ENCODE measurements at places on chromosomes 3 and 15. TPM values are rescaled to one million over a fixed set of nuclear protein-coding genes. Genes with fewer than 3 reads are reported as not detected.

The IL1RAP gene
- 6.1 TPM for total RNA-seq

The FMN1 gene
- total RNA-seq, result 2.9 TPM

The ADIPOQ gene
- 4.0 TPM for total RNA-seq

The SAMD7 gene
- not detected for total RNA-seq

The MUC13 gene
- total RNA-seq, result not detected

The GRK7 gene
- not detected for total RNA-seq

The TRIM42 gene
- total RNA-seq, result not detected

DNA sequence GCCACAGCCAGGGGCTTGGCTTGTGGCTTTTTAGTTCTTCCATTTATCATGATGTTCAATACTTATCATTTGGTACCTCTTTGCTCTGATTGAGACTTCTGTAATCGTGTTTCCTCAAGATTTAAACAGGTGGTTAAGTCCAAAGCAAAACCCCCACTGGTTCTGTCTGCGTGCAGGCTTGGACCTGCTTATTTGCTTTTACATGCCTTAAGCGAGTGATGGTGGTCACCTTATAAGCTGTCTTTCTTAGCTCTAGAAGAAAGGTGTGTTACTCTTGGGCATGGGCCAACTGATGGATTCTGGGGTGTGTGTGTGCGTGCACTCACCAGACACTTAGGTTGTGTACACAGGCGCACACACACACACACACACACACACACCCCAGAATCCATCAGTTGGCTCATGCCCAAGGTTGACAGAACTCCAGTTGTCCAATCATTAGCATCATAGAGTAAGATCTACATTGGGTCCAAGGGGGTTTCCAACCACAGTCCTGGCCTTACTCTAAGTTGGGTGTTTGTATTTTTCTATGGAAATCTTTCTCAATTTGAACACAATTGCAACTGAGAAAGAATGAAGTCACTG, 1.2 kb downstream of the MYZAP start:
- DNase-seq, result no peak

DNA sequence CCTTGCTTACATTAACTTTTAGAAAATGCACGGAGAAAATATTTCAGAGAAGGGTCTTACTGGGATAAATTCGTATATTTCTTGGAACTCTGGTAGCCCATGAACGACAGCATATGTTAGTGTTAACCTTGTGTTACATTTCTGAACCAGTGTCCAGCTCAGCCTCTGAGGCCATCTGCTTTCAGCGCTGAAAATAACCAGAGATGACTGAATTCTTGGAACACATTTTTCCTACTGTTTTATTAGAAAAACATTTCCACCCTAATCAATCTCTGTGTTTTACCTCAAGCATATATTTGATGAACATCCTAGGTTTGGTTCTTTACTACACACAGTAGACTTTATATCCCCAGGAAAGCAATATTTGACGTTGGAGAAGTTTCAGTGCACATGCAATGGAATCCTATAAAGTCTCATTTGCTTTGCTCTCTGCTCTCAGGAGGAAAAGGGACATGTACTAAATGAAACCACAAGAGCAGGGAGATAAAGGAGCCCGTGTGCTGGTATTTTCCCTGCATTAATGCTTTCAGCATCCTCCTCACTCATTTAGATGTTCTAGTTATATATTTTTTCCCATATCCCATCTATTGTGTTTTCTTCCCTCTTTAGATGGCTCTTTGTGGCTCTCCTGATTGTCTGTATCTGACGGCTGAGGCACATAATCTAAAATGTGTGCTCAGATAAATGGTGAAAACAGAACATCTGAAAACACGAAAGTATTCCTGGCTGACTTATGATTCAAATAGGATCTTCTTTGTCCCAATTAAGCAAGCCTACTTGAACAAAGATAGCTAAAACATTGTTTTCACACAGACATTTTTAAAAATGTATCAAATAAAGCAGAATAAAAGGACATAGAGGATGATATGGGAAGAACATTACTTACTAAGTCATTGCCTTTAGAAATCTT, 151.7 kb upstream of the KCNMB2 start:
- no peak for DNase-seq

- no peak for DNase-seq
Observed at GRCh38 chr3:35562141-35562540, 77.2 kb upstream of the ARPP21 start.

DNA sequence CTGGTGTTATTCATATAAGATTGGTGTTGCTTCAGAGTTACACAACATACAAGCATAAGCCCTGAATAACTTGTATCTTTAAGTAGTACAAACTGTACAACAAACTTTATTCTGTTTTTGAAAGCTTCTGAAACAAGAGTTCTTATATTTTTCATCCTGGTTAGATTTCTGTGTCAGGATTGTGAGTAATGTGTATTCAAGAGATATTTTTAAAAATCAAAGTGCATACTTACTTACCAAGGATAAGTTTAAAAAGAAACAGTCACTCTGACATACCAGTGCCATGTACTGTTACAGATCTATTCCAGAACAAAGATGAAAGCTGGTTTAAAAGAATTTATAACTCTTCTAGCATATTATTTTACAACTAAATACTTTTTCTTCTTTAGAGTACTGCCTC, 755.1 kb downstream of the ZPLD1 start:
- DNase-seq, result no peak

DNA sequence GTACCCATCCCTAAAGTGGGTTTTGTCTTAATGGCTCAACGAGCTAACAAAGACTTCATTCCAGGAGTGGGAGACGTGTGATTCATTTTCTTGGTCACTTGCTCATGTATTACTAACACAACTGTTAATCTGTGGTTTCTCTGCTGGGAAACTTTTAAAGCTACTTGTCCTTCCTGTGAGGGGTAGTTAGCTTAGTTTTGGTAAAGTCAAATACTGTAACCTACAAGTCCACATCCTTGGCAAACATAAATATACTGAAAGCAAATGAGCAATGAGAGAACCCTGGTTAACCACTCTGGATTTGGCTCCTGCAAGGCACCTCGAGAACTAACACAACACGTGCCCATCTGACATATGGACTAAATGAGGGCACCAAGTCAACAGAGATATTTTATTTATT, 19.9 kb downstream of the NOX5 start:
- DNase-seq, result no peak

- no peak for DNase-seq
Observed at GRCh38 chr3:156460206-156460611, 94.7 kb downstream of the SSR3 start.

DNA sequence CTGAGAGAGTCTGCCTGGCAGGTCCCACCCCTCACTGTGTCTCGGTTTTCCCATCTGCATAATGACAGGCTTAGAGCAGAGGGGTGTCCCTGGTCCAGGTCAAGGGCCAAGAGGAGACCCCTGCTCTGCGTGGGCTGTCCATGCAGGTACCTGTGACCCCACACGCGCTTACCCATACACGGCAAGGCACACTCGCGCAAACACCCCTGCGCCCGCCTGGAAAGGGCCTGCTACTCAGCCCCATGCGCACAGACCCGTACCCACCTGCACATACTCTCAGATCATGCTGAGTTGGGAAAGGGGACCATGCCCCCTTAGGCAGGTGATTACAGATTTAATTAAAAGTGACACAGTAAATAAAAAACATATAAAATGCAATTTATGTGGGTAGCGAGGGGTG, 23.4 kb upstream of the TMEM115 start:
- DNase-seq, result no peak

DNA sequence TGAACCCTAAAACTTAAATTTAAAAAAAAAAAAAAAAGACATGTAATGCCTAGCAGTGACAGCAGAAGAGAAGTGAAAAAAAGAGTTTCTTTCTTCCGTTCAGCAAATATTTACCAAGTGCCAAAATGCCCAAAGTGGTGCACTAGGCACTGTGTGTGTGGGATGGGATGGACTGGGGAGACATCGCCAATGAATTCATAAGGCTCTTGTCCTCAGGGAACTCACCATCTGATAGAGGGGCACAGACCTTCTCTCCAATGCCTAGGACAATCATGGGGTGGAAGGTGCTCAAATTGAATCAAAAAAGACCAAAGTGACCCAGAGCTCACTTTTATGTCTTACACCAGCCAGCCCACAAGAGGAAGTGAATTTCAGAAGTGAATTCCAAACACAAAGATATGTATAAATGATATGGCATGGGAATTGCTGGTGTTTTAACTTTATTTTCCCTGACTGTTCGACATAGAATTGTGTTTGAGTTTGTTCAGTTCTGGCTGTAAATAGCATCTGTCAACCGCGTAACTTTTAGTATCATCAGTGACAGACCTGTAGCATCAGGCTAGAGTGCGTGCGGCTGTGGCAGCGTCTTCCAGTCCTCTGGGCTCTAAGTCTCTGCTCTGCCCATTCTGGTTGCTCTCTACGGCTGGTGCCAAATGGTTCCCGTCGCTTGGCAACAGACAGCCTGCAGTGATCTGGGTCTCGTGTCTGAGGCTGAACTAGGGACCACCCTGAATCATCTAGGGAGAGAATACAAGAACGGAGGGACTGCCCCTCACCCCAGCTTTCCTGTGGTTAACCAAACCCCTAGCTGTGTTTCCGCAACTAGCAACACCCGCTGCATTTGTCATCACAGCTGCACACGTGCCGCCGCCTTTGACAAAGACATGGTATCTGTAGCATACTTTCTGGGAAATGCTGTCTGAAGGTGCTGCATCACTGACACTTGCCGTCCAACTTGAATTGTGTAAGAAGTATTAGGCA, 154.0 kb upstream of the THBS1 start:
- peak; percentile 59 for DNase-seq

- no peak for DNase-seq
Observed at GRCh38 chr3:12977117-12977808, 96.0 kb downstream of the IQSEC1 start.

- no peak for DNase-seq
Observed at GRCh38 chr3:126065876-126066275, 18.0 kb downstream of the SLC41A3 start.

- no peak for DNase-seq
Observed at GRCh38 chr15:39458131-39458530, 122.7 kb upstream of the THBS1 start.

DNA sequence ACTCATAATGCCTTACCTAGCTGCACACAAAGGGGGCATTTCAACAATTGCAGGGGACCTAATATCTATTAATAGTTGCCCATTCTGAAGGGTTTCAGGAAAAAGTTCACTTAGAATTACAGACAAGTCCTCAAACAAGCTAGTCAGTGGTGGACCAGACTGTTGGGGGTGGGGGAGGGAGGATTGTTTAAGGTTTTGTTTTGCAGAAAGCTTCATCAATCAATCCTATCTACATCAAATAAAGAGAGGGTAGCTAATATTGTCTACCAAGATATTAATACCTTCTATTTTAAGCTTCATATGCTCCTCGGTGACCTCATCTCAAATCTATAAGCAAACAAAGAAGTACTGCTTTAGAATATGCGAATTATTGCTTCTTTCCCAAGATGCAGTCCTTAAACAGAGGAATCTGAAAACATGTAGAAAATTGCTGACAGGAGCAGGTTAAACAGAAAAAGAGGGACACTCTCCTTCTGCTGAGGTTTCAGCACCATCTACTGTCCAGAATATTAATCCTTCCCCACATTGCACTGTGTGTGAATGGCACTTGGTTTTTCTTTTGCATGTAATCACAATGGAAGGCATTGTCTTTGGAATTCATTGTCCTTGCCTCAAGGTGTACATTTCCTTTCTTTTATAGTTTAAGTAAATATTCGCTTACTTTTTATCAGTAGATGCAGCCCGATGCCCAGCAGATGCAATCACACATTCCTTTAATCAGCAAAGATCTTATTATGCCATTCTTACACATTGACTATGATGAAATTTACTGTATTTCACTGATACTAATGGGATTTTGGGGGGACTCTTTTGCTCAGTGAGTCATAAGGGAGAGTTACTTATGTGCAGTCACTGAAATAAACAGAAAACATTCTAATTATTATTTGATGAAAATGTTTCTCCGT, 94.7 kb downstream of the IL5RA start:
- no peak for DNase-seq

- DNase-seq, result no peak
Observed at GRCh38 chr15:68298336-68298735, 20.8 kb downstream of the FEM1B start.

GRCh38 chr15:84910928-84911623, 26.6 kb downstream of the SLC28A1 start:
- DNase-seq, result no peak

DNA sequence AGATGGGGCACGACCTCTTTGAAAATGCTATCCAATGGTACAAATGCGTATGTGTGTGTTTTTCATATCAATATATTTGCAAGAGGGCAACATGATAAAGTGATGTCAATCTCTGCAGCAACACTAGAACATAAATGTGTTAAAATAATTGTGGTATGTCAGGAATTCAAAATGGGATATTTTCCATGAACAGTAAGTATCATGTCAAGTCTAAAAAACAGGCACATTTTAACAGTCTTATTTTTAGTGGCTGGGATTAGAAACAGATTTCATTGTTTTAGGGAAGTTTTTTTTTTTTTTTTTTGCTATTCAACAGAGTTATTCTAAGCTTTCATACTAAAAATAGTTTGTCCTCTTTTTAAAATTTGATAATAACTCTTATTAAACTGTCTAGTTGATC, 209.8 kb downstream of the GAP43 start:
- DNase-seq, result no peak

- no peak for DNase-seq
Observed at GRCh38 chr15:35595656-35596055, 49.7 kb upstream of the DPH6 start.

DNA sequence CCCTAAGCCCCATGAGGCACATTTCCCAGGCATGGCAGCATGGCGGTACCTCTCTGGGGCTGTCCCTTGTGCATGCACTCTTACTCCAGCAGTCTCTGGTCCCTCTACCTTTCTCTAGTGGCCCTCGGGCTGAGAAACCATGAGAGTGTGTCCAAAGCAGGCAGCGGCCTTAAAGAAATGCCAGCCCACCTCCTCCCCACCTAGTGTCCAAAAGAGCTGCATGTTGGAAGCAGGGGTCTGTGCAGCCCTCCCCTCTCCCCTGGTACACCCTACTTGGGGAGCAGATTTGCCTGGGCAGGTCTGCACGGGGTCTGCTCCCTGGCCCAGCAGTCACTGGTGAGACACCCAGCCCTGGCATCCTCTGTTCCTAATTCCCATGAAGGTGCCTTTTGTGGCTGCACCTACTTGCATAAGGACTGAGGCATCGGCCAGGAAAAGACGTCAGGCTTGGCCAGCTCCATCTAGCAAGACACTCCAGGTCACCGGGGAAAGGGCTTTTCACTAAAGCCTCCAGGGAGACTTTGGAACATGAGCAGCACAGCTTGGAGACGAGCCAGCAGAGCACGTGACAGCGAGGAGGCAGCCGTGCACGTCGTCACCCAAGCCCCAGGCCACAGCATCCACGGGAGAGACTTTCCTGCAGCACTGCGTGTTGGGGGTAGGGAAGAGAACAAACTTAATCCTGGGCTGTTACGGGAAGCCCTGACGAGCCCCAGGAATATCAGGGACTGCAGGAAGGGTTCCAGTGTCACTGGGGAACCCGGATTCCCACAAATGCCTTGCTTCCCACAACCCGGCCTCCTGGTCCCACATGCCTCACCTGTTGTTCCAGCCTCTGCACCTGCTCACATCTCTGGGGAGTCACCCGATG, 38.8 kb downstream of the TM2D3 start:
- DNase-seq, result peak; percentile 92

All from left ventricle myocardium superior (tissue), 1 donor.